ENCODE measurements at places on chromosomes 6 and 20.

DNA sequence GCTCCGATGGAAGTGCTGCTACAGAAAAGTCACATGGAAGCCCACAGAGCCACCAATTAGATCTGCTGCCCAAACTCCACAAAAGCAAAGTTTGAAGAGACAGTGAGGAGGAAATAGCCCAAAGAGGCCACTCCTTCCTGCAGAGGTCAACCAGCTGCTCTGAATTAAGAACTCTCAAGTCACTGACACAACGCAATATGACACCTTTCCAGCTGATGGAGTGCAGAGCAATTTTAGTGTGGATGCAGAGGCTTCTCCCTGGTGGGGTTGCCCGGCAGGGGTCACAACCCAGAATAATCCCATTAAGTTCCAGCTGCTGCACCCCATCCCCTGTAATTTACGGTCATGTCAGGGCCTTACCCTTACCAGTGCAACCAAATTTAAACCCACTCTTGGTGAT lies 361.9 kb upstream of the JARID2 start:
- DNase-seq, result no peak

DNA sequence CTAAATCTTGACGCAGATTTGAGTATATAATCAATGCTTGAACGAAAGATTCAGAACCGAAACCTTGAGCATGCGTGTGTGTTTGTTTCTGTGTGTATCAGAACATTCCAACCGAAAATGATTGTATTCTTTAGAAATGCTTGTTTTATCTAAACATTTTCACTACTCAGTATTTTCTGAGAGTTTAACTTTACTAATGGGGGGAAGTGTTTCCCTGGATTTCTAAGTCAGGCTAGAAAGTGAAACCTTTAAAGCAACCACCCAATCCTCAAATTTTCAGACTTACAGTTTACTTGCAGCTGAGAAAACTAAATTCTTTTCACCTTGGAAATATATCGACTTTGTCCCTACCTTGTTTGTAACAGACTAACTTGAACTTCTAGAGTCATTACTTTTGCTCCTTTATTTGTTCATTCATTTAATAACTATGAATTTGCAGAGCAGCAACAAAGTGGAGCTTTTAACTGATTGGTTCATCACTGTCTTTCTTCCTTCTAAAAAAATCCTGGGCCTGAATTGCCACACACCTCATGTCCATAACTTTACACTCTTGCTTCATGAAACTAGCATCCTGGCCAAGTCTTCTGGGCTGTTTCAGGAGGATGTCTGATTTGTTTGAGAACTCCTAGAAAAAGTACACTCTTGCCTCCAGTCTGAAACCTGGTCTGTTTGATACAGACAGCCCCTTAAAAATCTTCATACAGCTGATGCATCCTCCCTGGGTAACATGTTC lies 77.8 kb upstream of the XRN2 start:
- no peak for DNase-seq

DNA sequence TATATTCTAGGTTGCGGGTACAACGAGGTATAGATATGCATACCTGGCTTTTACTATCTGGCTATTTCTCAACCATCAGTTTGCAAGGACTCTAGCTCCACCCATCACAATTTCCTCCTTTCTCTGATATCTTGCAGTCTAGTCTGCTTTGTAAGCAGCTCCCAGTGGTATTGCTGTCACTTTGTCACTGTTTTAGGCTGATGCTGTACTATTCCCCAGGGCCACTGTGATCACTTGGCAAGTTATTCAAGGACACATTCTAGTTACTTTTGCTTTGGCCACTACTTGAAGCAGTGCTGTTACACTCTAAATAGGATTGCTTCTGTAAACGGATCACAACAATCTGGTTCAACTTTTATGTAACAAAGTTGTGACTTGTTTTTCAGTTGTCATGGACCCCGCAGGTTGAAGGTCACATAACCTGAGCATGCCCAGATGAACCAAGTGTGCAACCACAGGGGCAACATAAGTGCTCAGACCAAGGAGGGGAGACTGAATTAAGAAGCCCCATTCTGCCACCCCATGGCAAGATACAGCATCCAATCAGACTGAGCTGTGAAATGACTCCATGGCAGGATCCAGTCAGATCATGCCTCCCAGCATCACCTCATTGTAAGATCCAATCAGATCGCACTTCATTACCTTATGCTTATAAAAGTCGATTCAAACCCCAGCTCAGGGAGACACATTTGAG lies 588.4 kb upstream of the CITED2 start:
- DNase-seq, result no peak

GRCh38 chr20:40814631-40814960 lies 125.6 kb upstream of the MAFB start:
- no peak for DNase-seq

- no peak for DNase-seq
These were observed 127.9 kb downstream of the FARS2 start for GRCh38 chr6:5389086-5389745.

GRCh38 chr6:11621119-11621518 lies 83.6 kb downstream of the TMEM170B start:
- DNase-seq, result no peak

DNA sequence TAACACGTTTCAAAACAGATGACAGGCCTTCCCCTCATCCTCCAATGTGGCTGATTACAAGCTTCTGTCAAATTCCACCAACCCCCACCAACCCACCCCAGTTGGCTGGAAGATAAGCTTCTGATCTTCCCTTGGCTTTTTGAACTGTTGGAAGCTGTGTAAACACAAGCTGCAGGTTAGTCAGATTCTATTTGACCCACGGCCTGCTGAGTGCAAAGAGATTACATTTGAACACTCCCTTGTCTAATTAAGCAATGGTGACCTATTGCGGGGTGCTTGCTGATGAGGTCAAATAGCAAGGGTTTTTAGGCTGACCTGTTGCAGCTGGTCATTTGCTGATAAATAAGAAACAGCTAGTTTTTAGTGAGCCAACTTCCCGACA lies 379.7 kb downstream of the BMP2 start:
- DNase-seq, result no peak

DNA sequence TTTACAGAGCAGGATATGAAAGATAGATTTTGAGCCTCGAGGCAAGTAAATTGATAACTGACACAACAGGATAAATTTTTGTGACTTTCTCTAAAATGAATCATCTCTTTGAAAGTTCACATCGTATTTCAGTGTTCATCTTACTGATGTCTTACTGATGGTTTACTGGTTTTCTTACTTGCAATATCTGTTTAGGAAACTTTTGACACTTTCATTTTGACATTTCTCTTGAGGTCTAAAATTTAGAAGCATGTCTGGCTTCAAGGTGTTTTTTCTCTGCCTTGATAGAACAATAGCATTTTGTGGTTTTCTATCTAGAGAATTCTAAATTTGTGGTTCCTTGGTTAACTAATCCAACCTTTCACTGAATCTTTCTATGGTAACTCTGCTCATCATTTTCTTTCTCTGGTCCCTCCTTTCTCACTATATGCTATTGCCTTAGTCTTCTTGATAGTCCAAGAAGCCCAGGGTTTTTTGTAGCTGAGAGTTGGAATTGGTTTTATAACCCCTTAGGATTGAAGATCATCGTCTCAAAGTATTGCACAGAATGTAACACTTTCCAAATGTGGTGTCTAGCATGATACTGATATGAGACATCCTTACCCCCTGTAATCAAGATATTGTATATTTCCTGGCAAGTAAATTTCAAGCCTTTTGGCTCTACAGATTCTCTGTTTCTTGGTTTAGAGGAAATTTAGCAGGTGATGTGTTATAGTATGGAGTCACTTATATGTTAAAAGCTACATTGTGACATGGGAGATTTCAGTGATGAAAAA lies 98.7 kb downstream of the RNF144B start:
- DNase-seq, result no peak

DNA sequence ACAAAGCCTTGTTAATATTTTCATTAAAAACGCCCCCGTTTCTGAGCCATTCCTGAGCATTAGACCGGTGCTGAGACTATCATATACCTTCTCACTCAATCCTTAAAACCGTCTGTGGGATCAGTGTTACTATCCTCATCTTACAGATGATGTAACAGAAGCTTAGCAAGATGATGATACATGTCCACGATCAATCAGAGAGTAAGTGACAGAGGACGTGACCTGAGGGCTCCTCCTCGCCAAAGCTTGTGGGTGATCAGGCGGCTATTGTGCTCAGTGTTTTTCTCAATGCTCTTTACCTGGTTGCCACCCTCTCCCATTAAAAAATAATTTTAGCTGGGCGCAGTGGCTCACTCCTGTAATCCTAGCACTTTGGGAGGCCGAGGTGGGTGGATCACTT lies 113.1 kb downstream of the MTHFD1L start:
- DNase-seq, result no peak

DNA sequence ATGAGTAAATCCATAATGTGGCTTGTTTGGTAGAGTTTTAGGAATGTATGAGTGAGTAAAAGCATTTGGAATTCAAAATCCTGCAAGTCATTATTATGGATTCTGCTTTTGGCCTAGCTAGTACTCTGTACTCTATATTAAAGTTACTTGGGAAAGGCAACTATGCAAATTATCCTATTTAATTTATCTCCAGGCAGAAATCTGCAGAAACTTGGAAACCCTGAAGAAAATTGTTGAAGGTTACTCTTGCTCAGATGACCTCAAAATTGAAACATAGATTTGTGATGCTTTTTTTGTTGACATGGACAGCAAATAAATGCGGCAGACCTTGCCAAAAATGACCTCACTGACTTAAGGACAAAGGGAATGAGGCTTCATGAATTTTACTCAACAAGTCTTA lies 477.1 kb upstream of the EYS start:
- DNase-seq, result no peak

DNA sequence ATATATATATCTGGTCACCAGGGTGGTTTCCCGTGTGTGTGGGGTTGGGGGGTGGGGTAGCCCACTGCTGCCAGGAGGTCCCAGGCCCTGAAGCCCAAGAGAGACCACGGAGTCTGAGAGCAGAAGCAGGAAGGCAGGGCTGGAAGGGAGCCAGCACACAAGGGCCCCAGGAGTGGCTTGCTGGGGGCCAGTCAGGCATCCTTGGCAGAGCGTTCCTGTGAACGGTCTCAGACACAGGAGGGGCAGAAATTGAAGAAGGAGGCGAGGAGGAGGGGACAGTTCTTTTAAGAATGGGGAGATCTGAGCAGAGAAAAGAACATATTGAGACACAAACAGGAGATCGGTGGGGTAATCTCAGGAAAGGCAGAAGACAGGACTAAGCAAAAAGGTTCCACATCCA lies 1.9 kb upstream of the EBF4 start:
- no peak for DNase-seq
